ENCODE measurements at places on chromosomes 11 and 22.

- DNase-seq: peak; percentile 81
Observed at GRCh38 chr22:25564320-25564978, at the start of gene GRK3. GRK3 (plus strand) TSS chr22:25564675; CDS start chr22:25565041, 366 bp downstream.

- DNase-seq: no peak
Observed at GRCh38 chr22:28999919-29000556, 61.6 kb downstream of the C22orf31 start.

DNA sequence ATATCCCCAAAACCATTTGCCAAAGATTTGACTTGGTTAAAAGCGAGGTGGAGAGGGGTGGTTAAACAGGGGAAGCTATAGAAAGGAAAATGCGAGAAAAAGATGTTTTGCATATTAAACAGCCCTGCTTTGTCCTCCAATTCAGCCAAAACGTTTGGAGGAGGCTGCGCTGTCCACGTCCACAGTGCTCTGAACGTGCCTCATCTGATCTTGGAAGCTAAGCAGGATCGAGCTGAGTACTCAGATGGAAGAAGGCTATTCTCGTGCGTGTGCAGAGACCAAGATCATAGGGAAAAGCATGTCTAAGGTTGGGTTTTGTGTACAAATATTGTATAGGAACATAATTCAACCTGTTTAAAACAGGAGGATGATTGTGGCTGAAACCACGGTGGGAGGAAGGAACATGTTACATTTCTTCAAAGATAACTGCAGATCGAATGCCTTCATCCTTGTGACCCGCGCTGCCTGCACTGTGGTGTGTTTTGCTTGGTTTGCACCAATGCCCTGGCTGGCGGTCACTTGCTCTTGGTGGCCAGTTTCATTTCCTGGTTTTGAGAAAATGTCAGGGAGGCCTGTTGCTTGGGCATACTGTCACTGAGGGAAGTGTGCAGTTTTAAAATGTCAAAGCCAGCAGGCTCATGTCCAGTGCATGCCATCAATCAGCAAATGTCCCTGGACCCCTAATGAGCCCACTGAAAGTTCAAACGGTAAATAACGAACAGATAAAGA is 40.4 kb downstream of the FLI1 start:
- peak; percentile 48 for DNase-seq

DNA sequence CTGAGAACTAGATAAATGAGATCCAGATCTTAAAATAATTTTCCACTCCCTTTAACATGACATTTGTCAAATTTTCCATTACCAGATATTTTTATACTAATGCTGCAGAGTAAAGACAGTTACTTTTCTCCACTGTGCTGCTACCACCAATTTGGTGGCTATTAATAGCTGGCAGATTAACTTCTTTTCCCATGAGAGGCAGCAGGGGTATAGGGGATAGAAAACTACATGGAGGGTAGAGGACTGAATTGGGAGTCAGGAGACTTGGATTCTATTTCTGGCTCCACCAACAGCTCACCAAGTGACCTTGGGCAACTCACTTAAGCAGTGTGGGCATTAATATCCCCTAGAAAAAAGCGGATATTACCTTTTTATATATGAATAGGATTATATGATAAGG is 69.2 kb downstream of the KIF18A start:
- DNase-seq: no peak

DNA sequence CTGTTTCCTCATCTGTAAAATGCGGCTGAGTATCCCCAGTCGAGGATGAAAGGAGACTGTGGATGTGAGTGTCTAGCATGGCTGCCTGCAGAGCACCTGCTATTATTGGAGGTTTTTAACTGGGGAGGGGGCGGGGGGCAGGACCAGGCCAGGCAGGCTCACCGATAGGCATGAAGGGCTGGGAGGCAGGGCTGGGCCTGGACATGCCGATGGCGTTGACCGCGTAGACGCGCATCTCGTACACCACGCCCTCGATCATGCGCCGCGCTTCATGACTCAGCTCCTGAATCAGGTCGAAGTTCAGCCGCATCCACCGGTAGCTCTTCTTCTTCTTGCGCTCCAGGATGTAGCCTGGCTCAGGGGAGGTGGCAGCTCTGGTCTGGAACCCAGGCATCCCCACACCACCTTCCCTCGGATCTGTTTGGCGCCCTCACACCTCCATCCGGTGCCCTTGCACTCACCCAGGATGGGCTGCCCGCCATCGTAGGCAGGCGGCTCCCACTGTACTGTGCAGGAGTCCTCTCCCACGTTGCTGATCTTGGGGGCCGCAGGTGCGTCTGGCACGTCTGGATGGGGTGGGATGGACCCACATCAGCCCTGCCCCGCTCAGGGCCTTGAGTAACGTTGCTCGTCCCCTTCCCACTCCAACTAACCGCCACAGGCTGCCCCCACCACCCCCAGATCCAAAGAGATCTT is 15.1 kb downstream of the MYBPC3 start:
- no peak for DNase-seq

GRCh38 chr11:128294671-128295050 is 292.7 kb downstream of the ETS1 start:
- no peak for DNase-seq

DNA sequence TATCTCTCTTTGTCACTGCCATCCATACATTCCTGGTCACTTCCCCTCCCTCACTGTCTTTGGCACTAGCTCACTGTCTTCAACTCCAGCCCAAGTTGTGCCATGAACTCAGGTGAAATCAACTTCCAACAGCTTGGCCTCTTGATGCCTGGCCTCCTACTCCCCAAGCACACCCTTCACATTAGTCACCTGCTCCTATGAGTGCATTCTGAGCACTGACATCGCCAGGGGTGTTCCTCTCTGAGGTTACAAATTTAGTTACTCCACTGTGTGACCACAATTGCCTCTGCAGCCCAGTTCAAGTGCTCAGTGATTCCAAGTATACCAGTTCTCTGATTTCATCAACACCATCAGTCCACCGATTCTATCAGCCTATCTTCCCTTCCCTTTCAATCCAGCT is 10.8 kb downstream of the DRD2 start:
- no peak for DNase-seq

DNA sequence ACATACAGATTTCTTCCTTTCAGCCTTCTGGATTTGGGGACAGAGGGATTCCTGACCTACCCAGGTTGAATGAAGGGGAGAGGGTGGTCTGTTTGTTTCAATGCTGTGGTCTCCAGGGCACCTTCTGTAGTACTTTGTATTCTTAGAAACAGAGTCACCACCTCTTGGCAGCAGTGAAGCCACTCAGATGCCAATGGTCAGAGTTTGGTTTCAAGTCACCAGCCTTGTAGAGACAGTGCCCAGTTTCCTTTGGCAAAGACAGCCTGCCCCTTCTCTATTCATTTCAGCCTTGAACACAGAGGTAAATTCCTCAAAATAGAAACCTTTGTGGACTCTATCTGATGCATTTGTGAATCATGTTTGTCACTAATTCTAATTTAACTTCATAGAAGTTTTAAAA is 111.7 kb upstream of the RASSF10 start:
- DNase-seq: no peak
